Urinary bladder (tissue), 4 donors: ENCODE measurements at places on chromosomes 6 and 20. TPM values are rescaled to one million over a fixed set of nuclear protein-coding genes. Genes with fewer than 3 reads are reported as not detected.
A peak's percentile ranks its signal among the peaks of the same experiment; 100 is the strongest.

ZNF292 gene
- total RNA-seq: 138 TPM

TNFRSF21 gene
- total RNA-seq: 22.8 TPM

NT5DC1 gene
- total RNA-seq: 14.3 TPM

ACSS1 gene
- 11.1 TPM for total RNA-seq

NR2E1 gene
- total RNA-seq: not detected

SLC35B3 gene
- 36.3 TPM for total RNA-seq

DNA sequence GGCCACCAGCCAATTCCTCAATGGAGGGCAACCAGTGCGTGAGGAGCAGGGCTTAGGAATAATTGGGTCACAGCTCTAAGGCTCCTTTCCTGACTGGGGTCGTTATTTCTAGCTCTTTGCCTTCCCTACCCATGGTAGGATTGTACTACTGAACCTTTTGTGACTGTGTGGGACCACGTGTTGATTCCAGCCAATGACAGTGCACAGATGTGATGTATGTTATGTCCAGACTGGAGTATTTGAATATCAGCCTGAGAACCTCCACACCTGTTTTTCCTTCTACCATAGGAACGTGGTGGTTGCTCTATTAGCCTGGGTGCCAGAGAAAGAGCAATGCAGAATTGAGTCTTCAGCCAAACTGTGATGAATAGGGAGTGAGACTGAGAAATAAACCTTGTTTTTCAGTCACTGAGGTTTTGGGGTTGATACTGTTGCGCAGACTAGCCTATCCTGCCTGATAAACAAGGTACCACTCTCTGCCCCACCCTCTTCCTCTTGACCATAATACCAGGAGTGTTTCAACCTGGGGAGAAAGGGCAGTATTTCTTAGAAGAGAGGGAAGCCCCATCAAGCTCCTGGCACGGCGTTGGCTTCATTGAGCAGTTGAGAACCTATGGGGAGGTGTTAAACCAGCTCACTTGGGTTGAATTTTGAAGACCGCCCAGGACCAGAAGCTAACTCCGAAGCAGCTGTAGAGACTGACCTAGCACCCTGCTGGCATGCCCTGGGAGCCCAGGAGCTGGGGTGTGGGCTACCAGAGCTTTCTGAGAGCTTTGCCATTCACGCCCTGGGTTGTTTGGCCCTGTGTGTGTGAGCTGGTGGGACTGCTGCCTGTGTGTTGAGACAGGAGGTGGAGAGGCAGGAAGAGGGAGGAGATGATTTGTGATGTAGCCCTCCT lies 105.5 kb upstream of the BACH2 start:
- DNase-seq: no peak

- no peak for DNase-seq
Observed at GRCh38 chr20:25321262-25321831, 69.3 kb downstream of the ABHD12 start.

- peak; percentile 20 for DNase-seq
Observed at GRCh38 chr6:89145091-89145955, 532 bp upstream of the PM20D2 start.

DNA sequence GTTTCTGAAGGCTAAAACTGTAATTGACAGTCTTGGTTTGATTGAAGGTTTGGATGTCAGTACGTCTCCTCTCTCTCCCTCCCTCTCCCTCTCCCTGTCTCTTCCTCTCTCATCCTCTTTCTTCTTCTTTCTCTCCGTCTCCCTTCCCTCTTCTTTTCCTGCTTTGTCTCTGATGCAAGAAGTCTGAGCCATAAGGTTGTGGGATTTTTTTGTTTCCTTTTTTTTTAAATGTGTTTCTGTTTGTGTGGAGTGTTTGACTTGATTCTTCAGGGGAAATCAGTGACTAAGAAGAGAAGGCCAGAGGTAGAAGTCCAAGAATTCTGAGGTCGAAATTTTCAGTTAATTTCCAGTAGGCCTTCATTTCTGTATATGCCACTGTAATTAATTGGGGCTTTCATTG lies 111.9 kb downstream of the FOXO3 start:
- no peak for DNase-seq

DNA sequence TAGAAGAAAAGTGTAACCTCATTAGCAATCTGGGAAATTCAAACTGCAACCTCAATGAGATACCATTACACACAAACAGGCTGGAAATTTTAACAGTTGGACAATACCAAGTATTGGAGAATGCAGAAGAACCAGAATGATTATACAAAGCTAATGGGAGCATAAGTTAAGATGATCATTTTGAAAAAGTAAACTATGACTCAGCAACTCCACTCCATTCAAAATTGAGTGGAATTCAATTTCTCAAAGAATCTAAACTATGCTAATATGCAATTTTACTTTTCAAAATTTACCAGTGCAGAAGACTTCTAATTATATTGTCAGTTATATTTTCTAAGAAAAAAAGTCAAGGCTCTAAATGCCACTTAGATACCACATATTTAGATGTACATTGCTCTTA lies 17.2 kb downstream of the GPLD1 start:
- no peak for DNase-seq

- DNase-seq: no peak
Observed at GRCh38 chr20:51176876-51177275, 154.0 kb upstream of the KCNG1 start.

GRCh38 chr6:130583268-130583667 lies 217.5 kb downstream of the TMEM200A start:
- no peak for DNase-seq

DNA sequence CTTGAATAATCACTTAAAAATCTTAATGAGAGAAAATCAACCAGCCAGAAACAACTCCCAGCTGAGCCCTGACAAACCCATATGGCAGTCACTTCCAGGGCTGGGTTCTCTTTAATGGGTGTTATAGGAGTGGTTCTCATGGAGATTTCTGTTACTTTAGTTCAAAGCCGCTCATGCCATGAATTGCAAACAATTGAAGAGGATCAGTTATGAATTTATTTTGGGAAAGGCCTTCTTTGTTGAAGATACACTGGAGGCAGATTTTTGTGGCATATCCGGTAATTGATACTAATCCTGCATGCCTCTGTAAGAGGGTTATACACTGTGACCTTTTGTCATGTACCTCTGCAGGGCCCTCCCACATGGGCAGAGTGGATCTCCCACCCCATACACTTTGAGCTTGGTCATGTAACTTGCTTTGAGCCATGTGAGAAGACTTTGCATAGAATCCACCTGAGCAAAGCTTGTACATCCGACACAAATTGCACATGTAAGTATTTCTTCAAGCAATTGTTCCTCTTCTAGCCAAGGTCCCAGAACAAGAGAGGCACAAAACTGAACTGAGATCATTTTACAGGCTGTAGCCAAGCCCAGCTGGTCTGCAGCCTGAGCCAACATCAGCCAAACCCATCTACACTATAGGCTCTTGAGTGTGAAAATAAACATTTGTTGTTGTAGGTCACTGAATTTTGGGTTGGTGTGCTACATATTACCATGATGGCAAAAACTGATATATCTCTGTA lies 492.3 kb downstream of the PREX1 start:
- no peak for DNase-seq

DNA sequence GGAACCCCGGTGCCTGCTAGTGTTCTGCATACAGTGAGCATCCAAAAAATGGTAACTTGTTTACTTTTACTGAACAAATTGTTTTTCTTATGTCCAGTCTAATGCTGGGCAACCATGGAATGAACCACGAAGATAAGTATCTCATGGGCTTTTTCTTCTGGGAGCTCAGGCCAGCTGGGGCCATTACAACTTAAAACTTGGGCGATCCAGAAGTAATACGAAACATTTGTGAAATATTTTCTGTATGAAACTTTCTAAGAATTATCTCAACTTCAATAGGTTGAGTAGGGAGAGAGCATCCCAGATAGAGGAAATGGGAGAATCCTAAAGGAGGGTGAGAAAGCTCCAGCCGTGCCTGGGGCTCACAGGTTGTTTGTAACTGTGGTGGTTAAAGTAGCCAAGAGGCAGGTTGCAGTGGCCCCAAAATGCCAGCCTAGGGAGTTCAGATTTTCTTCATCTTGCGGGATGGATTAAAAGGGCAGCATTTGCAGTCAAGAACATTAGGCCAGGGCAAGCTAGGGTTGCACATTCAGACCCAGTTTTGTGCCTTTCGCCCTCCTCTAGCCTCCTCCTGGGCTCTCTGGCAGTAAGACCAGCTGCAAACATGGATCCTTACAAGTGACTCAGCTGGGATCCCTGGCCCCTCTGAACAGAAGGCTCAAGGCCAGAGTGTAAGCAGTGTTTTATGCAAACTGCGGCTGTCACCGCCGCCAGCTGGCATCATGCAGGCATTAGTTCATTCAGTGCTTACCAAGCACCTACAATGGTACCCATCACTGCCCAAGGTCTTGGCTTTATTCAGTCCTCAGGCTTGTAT lies 41.5 kb downstream of the ELMO2 start:
- no peak for DNase-seq

GRCh38 chr6:159739341-159739740 lies 12.0 kb downstream of the WTAP start:
- DNase-seq: no peak

- DNase-seq: no peak
Observed at GRCh38 chr6:98124171-98124570, 710.2 kb upstream of the POU3F2 start.

DNA sequence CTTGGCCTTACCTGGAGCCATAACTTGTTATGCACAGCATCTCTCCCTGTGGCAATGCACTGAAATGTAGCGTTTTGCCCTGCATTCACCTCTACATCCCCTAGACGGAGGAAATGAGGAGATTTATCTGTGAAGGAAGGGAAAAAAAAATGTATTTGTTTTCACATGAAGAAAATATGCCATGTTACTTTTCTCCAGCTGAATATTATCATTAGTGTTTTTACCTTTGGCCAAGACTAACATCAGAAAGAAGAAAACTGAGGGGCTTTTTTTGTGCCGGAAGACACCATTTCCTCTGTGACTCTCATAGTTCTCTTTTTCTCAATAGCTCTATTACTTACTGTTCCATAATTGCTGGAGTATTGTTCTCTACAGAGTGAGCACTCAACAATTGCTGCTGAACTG lies 280.4 kb downstream of the PTPRK start:
- DNase-seq: no peak

- DNase-seq: no peak
Observed at GRCh38 chr6:122569230-122569771, 40.9 kb upstream of the PKIB start.

DNA sequence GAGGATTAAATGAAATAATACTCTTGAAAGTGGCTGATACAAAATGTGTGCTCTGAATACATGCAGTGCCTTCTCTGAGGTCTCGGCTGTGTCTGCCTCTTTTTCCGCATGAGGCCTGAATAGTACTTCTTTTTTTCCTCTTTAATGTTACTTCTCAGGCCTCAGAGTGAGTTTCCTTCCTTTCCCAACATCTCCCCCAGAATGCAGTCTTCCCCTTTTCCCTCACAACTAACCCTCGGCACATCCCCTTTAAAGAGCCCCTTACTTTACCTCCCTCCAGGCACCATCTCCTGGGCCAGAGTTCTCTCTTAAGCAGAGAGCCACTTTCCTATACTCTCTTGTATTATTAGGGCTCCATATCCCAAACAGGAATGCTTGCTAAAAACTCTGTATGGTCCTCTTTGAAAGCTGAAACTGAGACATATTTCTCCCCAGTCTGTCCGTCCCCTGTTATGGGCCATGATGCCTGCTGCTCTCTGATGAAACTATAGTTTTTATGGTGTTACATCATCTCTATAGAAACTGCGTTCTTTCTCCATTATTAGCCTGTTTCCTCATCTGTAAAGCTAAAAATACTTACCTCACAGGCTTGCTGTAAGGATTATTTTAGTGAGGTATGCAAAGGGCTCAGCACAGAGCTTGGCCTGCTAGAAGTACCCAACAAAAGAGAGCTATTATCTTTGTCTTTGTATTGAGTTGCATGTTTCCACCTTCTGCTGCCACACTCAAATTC lies 2.3 kb downstream of the PLAGL2 start:
- no peak for DNase-seq

- no peak for DNase-seq
Observed at GRCh38 chr6:117137711-117138110, 127.6 kb upstream of the VGLL2 start.

- no peak for DNase-seq
Observed at GRCh38 chr6:20061952-20062351, 150.3 kb downstream of the MBOAT1 start.

GRCh38 chr6:77638129-77638830 lies 14.6 kb upstream of the MEI4 start:
- no peak for DNase-seq

GRCh38 chr6:138226700-138227315 lies 8.5 kb upstream of the PBOV1 start:
- no peak for DNase-seq
